Cardiac septum (tissue), 1 donor: ENCODE measurements at places on chromosomes 6 and 20. TPM values are rescaled to one million over a fixed set of nuclear protein-coding genes. Genes with fewer than 3 reads are reported as not detected.
A peak's percentile ranks its signal among the peaks of the same experiment; 100 is the strongest.

- no peak for DNase-seq
These were observed 103.6 kb downstream of the CDYL start for GRCh38 chr6:4879741-4880275.

CGAS gene
- total RNA-seq, result 2.0 TPM

DNA sequence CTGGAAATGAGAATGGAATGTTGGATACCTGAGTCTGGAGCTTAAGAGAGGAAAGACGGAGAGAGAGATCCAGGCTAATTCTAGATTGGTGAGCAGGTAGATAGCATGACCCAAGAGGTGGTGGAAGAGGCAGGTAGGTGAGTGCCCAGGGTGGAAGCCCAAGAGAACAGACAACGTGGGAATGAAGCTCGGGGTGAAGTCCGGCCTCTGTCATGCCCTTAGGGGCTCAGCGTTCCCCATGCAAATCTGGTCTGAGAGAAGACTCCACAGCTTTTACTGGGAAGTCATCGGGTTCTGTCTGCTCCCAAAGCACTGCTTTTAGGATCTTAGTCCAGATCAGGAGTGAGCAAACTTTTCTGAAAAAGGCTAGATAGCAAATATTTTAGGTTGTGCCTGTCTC is 3.6 kb downstream of the NELFCD start:
- DNase-seq, result no peak

DNA sequence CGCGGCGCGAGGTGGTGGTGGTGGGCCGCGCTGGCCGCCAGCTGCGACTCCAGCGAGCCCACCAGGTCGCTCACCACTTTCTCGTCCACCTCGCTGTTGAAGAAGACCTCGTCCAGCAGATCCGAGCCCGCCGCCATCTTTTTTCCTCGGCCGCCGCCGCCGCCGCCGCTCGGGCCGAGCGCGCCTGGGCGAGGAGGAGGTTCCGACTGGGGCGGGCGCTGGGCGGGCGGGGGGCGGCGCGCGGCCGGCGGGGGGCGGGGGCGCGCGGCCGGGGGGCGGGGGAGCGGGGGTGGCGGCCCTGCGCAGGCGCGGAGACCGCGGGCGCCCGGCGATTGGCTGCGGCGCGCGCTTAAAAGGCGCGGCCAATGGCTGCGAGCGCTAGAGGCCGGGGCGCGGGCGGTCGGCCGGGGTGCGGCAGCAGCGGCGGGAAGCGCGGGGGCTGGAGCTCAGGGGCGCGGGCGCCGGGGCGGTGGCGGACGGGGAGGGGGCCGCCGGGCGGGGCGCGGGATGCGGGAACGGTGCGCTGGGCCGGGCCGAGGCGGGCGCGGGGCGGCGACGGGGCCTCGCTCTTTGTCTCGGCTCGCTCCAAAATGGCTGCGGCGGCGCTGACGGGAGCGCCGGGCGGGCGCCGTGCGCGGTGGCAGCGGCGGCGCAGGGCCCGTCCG is at the start of gene TAF4:
TSS of gene TAF4 (minus strand) at position 208 of the 665 bp plus-strand sequence. CDS start at position 137, 71 bp downstream.
- DNase-seq, result peak; percentile 90

TREML4 gene
- total RNA-seq, result not detected

GRCh38 chr20:1631309-1632151 is 11.7 kb upstream of the SIRPB1 start:
- DNase-seq, result no peak

- no peak for DNase-seq
These were observed 136.3 kb upstream of the ZNF184 start for GRCh38 chr6:27608916-27609883.

ZSCAN31 gene
- total RNA-seq, result 7.1 TPM

NCOA6 gene
- total RNA-seq, result 18.5 TPM

GRCh38 chr20:4779616-4780015 is 57.9 kb downstream of the PRND start:
- DNase-seq, result no peak

DNA sequence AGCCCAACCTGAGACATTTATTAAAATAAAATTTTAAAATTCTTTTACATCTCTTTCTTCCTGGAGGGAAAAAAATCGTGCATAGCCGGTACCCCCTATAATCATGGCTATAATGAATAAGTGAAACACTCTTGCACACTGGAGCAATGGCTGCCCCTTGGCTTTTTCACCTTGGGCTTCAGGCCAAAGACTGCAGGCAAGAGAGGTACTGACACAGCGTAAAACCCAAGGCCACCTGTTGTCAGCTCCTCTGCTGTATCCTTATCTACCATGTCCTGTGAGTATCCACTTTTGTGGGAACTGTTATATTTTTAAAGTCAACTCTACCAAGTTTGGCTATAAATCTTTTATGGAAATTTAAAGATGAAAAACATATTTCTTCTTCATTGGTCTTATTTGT is 23.0 kb upstream of the LY86 start:
- no peak for DNase-seq
